ENCODE measurements at places on chromosomes 11 and 22.

- no peak for DNase-seq
Measured at GRCh38 chr11:115545581-115546210, 41.5 kb upstream of the CADM1 start.

GRCh38 chr22:30832407-30832987, 136.1 kb downstream of the MORC2 start:
- DNase-seq, result no peak

DNA sequence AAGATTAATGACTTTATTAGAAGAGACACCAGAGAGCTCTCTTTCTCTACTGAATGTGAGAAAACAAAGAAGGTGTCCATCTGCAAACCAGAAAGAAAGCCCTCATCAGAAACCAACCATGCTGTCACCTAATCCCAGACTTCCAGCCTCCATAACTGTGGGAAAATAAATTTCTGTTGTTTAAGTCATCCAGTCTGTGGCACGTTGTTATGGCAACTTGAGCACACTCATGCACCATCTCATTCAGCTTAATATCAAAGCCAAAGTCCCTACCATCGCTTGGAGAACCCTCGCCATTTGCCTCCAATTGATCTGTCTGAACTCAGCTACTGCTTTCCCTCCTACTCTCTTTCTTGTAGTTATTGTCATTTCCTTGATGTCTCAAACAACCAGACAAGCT, 766.1 kb upstream of the ARHGAP42 start:
- no peak for DNase-seq

DNA sequence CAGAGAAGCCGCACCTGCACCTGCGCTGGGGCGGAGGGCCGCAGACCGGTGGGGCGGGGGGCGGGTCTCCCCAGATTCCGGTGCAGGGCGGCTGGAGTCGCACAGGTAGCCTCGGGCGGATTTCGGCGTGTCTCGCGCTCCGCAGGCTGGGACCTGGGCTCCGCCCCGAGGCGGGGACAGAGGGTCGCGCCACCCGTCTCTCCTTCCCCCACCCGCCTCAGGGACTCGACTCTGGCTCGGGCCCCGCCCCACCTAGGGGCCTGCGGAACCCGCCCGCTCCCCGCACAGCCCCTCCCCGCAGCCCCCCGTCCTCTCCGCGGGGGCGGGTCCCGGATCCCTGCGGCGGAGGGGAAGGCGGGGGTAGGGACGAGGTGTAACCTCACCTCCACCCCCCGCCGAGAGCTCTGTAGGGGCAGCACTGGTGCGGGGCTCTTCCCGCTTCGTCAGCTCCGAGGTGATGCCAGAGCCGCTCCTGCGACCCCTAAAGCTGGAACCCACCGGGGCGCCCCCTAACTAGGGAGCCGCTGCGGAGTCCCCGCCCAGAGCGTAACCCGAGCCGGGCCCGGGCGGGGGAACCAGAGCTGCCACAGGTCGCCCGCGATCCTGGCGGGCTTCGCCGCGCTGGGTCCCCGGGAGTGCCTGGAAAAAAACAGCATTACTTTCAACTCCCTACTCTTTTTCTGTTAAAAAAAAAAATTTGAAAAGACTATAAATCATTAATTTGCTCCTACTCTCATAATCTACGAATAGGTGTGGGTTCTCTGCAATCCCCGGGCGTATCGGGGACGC, at the start of gene SLC29A2:
SLC29A2 (minus strand) TSS at position 134 of the 789 bp plus-strand sequence. CDS start 169 bp downstream, outside the sequence.
- peak; percentile 82 for DNase-seq

DNA sequence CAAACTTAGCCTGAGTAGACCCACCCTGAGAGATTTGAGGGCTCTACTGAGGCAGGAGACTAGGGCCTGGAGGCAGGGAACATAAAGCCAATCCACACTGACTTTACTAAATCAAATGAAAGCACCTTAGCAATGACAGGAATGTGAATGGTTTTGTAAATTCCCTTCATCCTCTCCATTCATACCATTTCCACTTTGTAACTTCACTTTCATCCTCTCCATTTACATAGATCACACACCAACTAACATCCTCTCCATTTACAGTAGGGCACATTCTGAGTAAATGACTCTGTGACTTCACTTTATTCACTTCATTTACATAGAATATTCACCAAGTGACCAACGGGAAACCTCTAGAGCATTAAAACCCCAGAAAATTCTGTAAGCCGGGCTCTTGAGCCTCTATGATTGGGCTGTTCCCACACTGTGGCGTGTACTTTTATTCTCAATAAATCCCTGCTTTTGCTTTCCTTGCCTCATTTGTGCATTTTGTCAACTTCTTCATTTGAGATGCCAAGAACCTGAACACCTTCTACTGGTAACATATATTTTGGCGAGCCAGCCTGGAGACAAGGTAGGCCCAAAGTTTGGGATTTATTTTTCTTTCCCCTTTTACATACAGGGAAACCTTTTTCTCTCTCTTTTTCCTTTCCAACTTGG, 82.9 kb downstream of the PIWIL4 start:
- no peak for DNase-seq

DNA sequence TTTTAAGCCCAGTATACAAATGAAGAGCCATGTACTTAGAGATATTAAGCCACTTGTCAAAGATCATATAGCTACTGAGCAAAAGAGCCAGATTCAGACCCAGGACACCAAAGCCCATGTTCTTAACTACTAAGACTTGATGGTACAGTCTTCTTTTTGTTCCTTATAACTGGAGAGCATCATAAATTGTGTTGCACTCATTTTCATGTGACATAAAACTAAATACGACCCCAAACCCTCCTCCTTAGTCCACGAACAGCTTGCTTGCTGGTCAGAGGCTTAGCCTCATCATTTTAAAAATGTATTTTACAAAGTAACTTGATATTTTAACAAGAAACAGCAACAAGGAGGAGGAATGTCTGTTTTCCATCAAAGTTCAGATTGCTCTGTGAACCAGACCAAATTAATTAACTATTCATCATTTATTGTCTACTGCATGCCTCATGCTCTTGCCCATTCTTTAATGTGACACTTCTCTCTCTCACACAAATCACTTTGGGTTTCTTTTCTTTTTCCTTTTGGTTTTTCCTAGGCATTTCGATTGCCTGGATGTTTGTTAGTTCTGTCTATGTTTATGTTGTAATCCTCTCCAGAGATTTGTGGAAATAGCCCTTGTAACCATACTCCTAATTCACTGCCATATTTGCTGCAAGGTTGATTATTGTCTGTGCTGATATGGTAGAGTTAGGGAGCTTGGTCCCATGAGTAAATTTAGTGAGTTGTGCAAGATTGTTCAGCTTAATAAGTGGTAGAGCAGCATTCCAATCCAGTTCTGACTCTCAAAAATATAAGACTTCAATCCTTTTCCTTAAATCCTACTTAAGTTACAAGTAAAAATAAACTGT, 8.4 kb upstream of the ARHGAP20 start:
- no peak for DNase-seq

DNA sequence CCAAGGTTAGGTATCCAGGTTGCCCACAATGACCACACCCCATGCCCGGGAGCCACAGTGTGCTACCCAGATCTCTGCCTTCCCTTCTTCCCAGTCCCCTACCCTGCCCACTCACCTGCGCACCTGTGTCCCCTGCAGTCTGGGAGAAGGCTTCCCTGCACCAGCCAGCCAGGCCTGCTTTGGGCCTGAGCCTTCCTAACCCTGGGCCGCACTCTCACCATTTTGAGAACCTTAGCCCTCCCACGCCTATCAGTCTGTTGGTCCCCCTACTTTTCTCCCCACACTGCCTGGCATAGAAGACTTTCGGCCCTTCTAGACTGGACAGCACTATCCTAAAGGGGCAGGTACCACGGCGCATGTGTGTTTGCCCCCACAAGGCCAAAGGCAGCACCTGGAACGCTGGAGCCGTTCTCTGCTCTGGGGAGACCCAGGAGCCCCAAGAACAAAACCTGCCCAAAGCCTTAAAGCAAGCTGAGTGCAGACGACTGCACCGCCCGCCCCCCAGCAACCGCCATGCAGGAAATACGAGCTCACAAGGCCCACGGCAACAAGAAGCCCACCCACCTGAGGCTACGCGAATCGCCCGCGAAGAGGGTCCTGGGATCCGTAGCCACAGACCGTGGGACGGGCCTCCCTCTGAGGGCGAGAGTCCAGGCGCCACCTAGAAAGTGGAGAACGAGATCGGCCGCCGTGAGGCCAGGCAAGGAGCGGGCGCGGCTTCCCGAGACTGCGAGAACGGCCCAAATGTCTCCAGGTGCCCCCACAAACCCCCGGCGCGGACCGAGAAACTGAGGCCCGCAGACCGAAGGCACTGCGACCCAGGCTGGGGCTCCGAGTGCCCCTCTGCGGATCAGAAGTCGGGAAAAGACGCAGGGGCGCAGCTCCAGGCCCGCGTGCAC, 546 bp downstream of the GNB1L start:
- DNase-seq, result no peak
